ENCODE measurements at places on chromosomes 7 and 10. TPM values are rescaled to one million over a fixed set of nuclear protein-coding genes. Genes with fewer than 3 reads are reported as not detected.

DNA sequence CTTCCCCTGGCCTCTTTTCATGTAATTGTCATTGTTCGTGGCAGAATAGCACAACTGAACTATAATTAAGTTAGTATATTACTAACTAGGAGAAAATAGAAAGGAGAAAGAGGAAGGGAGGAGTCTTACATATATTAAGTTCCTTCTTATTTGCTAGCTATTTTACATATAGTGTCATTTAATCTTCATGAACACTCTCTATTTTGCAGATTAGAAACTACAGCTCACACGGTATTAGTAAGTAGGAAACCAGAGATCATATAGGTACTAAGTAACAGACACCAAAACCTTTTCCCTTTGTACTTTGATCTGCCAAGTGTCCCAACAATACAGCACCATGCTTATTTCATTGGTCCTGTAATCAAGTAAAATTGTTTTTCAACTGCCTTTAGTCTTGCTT, 202.4 kb upstream of the HPS1 start:
- no peaks in the 10 kb centered on the region for H3K27me3 ChIP-seq
- H3K36me3 ChIP-seq, result no peaks in the 10 kb centered on the region
- DNase-seq, result no peak
- no peak overlapping the region for H3K4me3 ChIP-seq

- H3K4me3 ChIP-seq, result no peak overlapping the region
- no peaks in the 10 kb centered on the region for H3K36me3 ChIP-seq
- H3K4me1 ChIP-seq, result peaks cover 28% of the 10 kb centered on the region
- no peak overlapping the region for H3K27ac ChIP-seq
- H3K27me3 ChIP-seq, result no peaks in the 10 kb centered on the region
These were observed 120.0 kb downstream of the MKX start for GRCh38 chr10:27625452-27626211.

DNA sequence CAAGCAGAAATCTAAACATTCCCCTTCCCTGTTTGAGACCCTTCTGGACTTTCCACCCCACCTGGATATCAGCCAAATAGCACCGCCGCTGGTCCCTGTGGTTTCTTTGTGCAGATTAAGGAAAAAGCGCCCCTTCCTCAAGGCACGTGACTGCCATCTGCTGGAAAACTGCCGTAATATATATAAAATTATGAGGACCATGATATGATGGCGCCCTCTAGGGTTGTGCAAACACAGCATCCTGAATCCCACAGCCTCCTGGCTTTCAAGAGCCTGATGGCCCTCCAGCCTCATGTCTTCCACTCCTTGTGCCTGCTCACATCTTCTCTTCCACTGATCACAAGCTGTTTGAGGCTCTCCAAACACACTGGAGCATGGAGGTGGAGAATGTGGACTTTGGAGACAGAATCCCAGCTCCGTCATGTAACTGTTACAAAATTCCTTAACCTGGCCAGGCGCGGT, 121.3 kb downstream of the MYL10 start:
- H3K4me1 ChIP-seq, result no peaks in the 10 kb centered on the region
- DNase-seq, result no peak
- H3K36me3 ChIP-seq, result no peaks in the 10 kb centered on the region

CLCN1 gene
- under 0.01 TPM for total RNA-seq

DNA sequence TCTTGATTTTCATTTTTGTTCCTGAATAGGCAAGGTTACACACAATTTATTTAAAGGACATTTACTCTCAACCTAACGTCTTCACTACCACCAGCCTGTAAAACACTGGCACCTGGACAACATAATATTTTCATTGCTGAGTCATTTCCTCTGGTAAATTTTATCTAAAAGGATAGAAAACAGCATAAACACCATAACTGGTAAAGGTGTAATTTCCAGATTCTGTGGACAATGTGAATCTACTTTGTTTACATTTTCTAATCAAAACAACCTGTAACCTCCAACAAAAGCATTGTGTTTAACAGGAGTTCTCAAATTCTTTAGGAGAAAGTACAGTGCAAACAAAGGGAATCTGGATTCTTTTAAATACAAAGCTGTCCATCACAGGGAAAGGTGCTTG, 472.0 kb upstream of the AKR1E2 start:
- H3K27me3 ChIP-seq, result no peaks in the 10 kb centered on the region
- peak overlapping the region; percentile 6 for H3K27ac ChIP-seq
- H3K4me1 ChIP-seq, result peaks cover 18% of the 10 kb centered on the region

DNA sequence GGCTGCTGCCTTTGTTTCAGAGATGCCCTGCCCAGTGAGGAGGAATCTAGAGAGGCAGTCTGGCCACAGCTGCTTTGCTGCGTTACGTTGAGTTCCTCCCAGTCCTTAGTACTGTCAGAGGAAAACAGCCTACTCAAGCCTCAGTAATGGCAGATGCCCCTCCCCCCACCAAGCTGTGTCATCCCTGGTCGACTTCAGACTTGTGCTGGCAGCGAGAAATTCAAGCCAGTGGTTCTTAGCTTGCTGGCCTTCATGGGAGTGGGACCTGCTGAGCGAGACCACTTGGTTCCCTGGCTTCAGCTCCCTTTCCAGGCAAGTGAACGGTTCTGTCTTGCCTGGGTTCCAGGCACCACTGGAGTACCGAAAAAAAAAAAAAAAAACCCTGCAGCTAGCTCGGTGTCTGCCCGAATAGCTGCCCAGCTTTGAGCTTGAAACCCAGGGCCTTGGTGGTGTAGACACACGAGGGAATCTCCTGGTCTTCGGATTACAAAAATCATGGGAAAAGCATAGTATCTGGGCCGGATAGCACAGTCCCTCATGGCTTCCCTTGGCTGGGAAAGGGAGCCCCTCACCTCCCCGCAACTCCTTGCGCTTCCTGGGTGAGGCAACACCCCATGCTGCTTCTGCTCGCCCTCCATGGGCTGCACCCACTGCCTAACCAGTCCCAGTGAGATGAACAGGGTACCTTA, 9.1 kb downstream of the SDHAF3 start:
- H3K27me3 ChIP-seq, result no peaks in the 10 kb centered on the region
- H3K4me1 ChIP-seq, result no peaks in the 10 kb centered on the region
- DNase-seq, result no peak
- H3K36me3 ChIP-seq, result no peaks in the 10 kb centered on the region

HOGA1 gene
- 2.7 TPM for total RNA-seq

DNA sequence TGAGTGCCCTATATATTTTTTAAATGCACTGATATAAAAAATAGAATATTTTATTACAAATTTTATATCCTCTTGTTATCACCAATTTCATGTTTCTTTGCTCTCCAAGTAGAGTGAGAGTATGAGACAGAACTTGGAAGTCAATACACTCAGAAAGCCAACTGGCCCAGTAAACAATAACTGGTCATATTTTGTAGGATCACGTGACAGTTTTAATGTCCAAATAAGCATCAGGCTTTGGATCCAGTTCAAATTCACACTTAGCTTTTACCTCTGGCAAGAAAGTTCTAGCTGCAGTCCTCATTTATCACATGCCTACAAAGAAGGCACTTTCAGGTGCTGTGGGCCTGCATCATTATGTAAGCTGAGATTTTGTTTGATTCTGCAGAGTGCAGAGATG, 21.6 kb upstream of the TPK1 start:
- no peak overlapping the region for H3K4me3 ChIP-seq
- DNase-seq, result no peak
- H3K27me3 ChIP-seq, result peaks cover 1% of the 10 kb centered on the region
- H3K36me3 ChIP-seq, result no peaks in the 10 kb centered on the region
- H3K27ac ChIP-seq, result no peak overlapping the region

- H3K4me3 ChIP-seq, result no peak overlapping the region
- no peaks in the 10 kb centered on the region for H3K4me1 ChIP-seq
- no peak for DNase-seq
These were observed 213.1 kb downstream of the TPK1 start for GRCh38 chr7:144622745-144623144.

GRCh38 chr7:33841705-33842129, 63.6 kb upstream of the BMPER start:
- H3K27me3 ChIP-seq, result no peaks in the 10 kb centered on the region
- H3K4me3 ChIP-seq, result no peak overlapping the region
- peaks cover 17% of the 10 kb centered on the region for H3K4me1 ChIP-seq
- no peaks in the 10 kb centered on the region for H3K36me3 ChIP-seq
- H3K27ac ChIP-seq, result no peak overlapping the region

Measured in osteoblast (primary cell).